G401 (cell line): ENCODE measurements at places on chromosomes 16 and 17. TPM values are rescaled to one million over a fixed set of nuclear protein-coding genes. Genes with fewer than 3 reads are reported as not detected.

GRCh38 chr16:77277141-77277540 lies 77.9 kb downstream of the SYCE1L start:
- DNase-seq: no peak

PIPOX gene
- total RNA-seq: 4.7 TPM in 1 of 2 replicates, not detected in the other

DNA sequence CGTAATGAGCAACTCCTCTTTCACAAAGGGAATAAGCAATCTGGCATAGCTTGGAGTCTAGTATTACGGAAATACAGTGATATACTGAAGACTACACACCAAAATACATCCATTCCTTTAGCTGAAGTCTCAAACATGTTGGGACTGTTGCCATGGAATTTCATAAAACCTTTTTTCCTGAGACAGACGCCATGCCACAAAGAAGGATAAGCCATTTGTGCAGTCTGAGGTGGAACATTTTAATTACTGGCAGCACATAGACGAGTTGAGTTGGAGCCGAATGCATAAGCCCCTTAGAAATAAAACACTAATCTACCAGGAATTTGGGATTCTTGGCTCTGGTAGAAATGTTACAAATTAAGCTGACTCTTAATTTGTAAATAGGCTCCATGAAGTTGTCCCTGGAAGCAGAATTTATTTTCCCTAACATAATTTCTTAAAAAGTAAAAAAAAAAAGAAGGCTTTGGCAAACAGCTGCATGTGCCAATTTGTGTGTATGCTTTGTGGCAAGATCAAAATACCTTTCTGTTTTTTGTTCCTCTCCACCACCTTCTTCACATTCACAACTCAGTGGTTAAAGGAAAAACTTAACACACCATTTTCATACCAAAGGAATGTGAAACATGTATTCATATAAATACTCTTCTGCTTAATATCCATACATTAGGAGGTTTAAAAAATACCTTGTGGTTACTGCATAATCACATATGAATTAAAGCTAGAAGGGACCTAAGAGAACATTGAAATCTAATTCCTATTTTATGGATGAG lies 25.5 kb downstream of the GRB7 start:
- no peak for DNase-seq

- peak; percentile 2 for DNase-seq
Measured at GRCh38 chr16:72963533-72964315, 84.2 kb downstream of the ZFHX3 start.

DNA sequence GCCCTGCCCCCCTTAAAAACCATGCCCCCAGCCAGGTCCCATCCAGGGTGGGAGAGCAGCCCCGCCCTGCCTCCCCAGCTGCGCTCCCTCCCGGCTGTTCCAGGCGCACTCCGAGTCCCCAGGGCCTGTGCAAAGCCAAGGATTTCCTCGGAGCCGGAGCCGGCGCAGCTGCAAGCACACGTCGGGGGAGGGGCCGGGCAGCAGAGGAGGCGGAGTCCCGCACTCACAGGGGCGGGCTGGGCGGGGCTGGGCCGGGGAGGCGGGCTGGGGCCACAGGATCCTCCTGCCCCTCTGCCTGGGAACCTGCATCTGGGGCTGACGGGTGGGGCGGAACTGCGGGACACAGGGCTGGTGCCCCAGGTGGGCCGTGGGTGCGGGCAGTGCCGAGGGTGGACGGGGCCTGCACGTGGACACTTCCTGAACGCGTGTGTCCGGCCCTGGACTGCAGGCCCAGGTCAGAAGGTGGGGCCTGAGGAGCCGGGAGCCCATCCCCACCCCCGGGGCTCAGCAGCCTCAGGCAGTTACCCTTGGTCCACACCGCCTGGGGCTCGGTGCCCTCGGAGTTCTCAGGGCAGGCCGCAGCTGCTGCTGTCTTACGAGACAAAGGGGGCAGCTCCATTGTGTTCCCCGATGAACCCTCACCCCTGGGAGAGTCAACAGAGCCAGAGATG lies 24.0 kb upstream of the SSTR5 start:
- DNase-seq: peak; percentile 30

DNA sequence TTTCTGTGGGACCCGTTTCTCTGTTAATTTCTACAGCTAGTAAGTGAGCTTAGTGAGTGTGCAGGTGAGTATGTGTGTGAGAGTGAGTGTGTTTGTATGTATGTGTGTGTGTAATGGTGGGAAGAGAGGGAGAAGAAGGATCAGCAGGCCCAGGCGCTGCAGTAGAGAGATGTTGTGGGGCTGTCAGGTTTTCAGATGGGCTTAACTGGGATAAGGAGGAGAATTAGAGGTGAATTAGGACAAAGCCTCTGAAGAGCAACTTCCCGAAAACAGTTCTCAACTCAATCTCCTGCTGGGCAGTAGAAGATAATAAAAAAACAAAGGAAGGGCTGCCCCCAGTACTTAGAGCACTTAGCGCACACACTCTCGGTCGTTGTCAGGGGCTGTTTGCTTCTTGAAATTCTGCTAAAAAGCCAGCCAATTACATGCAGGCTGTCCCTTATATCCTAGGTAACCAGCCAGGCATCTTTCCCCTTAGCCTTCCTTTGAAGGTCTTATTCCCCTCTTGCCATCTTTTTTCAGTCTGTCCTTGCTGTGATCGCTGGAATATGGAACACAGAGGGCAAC lies 63.4 kb downstream of the CLEC16A start:
- no peak for DNase-seq
